ENCODE measurements at places on chromosomes 2 and 18.

GRCh38 chr2:239322416-239323086 lies 78.3 kb downstream of the HDAC4 start:
- peak overlapping the region; percentile 24 for H3K4me3 ChIP-seq
- H3K4me1 ChIP-seq = peaks cover 84% of the 10 kb centered on the region
- peak overlapping the region; percentile 94 for H3K27ac ChIP-seq
- no peaks in the 10 kb centered on the region for H3K27me3 ChIP-seq
- DNase-seq = peak; percentile 51

DNA sequence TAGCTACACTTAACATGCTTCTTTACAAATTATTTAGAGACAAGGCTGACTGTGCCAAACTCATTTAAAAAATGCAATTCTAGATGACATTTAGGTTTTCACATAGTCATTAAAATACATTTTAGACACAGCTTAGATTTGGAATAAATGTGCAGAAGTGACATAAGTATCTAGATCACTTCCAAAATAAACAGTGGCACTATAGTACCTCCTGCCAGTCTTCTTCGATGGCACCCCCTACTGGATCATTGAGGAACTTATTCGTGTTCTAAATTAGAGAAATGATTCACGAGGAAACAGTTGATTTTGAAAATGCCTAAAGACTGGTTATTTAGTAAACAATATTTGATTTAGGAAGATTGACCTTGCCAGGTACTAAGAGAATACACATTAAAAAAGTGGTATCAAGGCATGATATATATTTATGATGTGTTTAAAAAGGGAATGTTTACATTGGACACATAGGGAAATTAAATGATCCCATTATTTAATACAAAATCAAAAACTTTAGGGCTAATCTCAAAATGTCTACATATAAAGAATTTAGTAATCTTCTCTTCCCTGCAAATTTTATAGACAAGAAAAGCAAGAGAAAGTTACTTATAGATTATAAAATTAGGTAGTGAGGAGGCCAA lies 323.9 kb downstream of the XIRP2 start:
- H3K36me3 ChIP-seq = no peaks in the 10 kb centered on the region
- H3K27ac ChIP-seq = no peak overlapping the region
- DNase-seq = no peak
- no peaks in the 10 kb centered on the region for H3K4me1 ChIP-seq
- no peak overlapping the region for H3K4me3 ChIP-seq
- H3K27me3 ChIP-seq = no peaks in the 10 kb centered on the region

DNA sequence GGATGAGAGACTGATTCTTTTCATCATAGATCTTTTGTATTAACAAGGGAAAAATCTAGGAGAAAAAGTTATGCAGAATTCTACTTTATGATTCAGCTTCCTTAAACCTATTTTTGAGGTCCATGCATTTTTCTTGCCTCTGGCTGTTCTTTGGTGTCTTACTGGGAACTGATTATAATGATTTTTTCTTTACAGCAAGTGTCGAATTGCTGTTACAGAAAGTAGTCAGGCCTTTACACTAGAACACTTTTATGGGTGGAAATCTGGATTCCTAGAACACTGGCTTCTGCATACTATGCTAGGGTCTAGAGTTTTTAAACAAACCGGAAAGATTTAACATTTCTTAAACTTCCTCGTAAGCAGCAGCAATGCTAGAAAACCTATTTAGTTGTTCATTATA lies 302.6 kb downstream of the NUP35 start:
- H3K27me3 ChIP-seq = no peaks in the 10 kb centered on the region
- no peaks in the 10 kb centered on the region for H3K36me3 ChIP-seq
- H3K4me1 ChIP-seq = no peaks in the 10 kb centered on the region
- no peak overlapping the region for H3K27ac ChIP-seq

GRCh38 chr2:71465356-71465755 lies 12.0 kb downstream of the DYSF start:
- H3K36me3 ChIP-seq = no peaks in the 10 kb centered on the region
- DNase-seq = no peak
- H3K27me3 ChIP-seq = peaks cover 32% of the 10 kb centered on the region
- peaks cover 3% of the 10 kb centered on the region for H3K4me1 ChIP-seq
- H3K27ac ChIP-seq = no peak overlapping the region

- H3K27ac ChIP-seq = no peak overlapping the region
- DNase-seq = no peak
- no peaks in the 10 kb centered on the region for H3K36me3 ChIP-seq
- H3K4me3 ChIP-seq = no peak overlapping the region
Measured at GRCh38 chr2:57821088-57821487, 225.5 kb upstream of the VRK2 start.

GRCh38 chr2:137912371-137912770 lies 51.9 kb upstream of the HNMT start:
- H3K36me3 ChIP-seq = no peaks in the 10 kb centered on the region
- no peak overlapping the region for H3K27ac ChIP-seq
- H3K4me3 ChIP-seq = no peak overlapping the region
- peaks cover 2% of the 10 kb centered on the region for H3K27me3 ChIP-seq

DNA sequence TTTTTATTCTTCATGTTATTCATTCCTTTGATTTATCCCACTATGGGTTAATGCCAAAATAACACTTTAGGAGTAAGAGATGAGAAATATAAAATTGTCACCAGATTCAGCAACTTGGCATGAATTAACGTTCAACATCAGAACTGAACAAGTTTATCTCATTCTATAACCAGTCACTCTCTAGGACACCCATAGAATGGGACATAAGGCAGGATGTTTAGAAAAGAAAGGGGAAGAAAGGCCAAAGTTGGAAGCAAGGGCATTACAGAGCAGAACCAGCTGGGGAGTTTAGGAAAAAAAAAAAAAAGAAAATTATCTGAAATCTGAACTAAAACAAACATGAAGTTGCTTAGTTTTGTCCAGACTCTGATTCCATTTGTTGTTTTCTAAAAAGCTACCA lies 211.0 kb downstream of the PMAIP1 start:
- H3K27ac ChIP-seq = no peak overlapping the region
- DNase-seq = no peak
- no peaks in the 10 kb centered on the region for H3K27me3 ChIP-seq
- no peak overlapping the region for H3K4me3 ChIP-seq
- no peaks in the 10 kb centered on the region for H3K4me1 ChIP-seq

- no peaks in the 10 kb centered on the region for H3K27me3 ChIP-seq
- peak overlapping the region; percentile 96 for H3K4me3 ChIP-seq
- H3K27ac ChIP-seq = peak overlapping the region; percentile 92
- no peaks in the 10 kb centered on the region for H3K36me3 ChIP-seq
- H3K4me1 ChIP-seq = peaks cover 34% of the 10 kb centered on the region
- DNase-seq = no peak
Measured at GRCh38 chr18:63970809-63971205, 926 bp downstream of the SERPINB8 start.
